ENCODE measurements at places on chromosomes 6 and 20.

DNA sequence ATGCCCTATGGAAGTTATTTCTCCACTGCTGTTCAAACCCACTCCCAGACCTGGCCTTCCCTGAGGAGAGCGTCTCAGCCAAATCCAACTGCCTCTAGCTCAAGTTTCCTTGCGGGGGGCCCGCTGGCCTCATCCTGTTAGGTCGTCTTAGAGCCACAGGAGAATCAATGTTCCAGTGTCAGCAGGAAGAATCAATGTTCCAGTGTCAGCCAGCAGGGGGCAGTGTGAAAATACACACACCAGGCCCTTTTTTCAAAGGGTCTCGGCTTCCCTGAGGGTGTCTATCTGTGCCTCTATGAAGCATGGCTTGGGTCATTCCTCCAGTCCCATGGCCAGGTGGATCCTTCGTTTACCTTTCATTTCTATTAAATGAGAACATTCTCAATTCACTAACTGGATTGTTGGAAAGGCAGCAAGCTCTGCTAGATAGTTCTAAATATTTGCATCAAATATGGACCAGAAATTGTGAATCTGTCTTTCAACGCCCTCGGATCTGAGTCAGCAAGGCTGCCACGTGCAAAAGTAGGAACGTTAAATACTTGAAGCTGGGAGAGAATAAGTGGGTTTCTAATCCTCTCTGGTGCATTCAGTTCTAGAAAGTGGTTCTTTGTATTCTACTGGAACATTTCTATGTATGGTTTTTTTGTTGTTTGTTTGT lies 19.2 kb downstream of the PRND start:
- peak; percentile 23 for DNase-seq

- no peak for DNase-seq
These were observed 213.5 kb downstream of the CDH26 start for GRCh38 chr20:60171738-60172137.

DNA sequence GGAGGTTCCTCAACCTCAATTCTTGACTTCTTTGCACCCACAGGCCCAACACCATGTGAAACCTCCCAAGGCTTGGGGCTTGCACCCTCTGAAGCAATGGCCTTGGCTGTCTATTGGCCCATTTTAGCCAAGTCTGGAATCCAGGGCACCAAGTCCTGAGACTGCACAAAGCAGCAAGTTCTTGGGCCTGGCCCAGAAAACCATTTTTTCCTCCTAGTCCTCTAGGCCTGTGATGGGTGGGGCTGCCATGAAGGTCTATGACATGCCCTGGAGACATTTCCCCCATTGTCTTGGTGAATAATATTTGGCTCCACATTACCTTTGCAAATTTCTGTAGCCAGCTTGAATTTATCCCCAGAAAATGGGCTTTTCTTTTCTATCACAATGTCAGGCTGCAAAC lies 849.6 kb upstream of the MANEA start:
- no peak for DNase-seq

- no peak for DNase-seq
These were observed 395.7 kb downstream of the ZFAND3 start for GRCh38 chr6:38215225-38215624.

- no peak for DNase-seq
These were observed 43.4 kb downstream of the SLC23A2 start for GRCh38 chr20:4957939-4958362.

GRCh38 chr6:90701146-90701781 lies 114.4 kb upstream of the MAP3K7 start:
- peak; percentile 38 for DNase-seq

- DNase-seq: no peak
These were observed 15.8 kb downstream of the NPEPL1 start for GRCh38 chr20:58708246-58708931.

DNA sequence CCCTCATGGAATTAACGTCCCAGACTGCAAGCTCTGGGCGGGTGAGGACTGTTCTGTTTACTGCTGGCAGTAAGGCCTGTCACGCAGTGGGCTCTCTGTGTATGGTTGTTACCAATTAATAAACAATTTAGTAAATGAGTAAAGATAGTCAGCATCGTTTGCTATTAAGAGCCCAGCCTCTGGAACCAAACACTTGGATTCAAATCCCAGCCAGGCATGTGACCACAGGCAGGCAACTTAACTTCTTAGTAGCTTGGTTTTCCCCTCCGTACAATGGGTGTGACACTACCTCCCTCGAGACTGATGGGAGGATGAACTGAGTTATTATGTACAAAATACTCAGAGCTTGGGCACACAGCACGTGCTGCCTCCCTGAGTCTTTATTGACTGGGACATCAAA lies 137.7 kb upstream of the ARMC2 start:
- no peak for DNase-seq

GRCh38 chr20:11652128-11652527 lies 265.6 kb upstream of the BTBD3 start:
- no peak for DNase-seq

GRCh38 chr6:137206577-137206976 lies 12.6 kb downstream of the IFNGR1 start:
- DNase-seq: no peak

- no peak for DNase-seq
These were observed 23.6 kb upstream of the RIPOR2 start for GRCh38 chr6:24959319-24959718.

DNA sequence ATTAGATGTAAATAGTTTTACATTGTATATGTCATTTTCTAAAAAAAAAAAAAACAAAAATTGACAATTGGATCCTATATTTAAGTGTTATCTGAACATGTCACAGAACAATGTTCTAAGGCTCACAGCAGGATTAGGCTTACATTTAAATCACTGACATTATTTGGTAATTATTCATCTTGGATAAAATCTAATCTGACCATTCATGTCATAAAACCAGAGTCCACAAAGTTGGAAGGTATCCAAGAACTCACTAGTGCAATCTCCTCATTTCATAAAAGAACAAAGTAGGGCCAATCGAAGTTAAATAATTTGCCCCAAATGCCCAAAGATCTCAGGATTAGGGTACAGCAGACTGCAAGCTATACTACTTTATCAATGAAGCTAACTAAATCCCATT lies 73.0 kb downstream of the PDSS2 start:
- DNase-seq: no peak

- DNase-seq: no peak
These were observed 121.3 kb upstream of the BCLAF1 start for GRCh38 chr6:136411025-136411325.

All from SK-N-DZ (cell line).